Endothelial cell (in vitro differentiated cells): ENCODE measurements at places on chromosomes 2 and 18.

DNA sequence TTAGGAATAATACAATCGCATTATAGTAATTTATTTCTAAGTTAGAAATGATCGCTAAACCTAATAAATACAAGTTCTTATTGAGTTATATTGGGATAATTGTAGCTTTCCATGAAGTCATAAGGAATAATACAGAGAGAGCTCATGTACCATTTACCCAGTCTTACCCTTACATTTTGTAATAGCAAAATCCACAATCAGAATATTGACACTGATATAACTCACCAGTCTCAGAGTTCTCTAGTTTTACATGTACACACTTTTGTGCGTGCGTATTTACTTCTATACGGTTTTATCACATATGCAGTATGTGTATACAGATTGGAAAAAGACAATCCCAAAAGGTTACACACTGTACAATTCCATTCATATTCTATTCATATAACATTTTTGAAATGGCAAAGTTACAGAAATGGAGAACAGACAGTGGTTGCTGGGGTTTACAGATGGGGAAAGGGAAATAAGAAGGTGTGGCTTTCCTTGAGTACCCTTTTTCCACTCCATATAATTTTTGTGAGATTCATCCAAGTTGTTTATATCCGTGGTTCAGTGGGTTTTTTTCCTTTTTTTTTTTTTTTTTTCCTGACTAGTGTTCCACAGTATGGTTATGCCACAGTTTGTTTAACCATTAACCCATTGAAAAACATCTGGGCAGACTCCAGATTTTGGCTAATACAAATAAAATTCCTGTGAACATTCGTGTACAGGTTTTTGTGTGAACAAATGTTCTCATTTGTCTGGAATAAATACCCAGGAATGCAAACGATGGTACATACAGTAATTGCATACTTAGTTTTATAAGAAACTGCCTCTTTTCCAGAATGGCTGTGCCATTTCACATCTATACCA is 117.2 kb downstream of the HNMT start:
- DNase-seq: no peak
- H3K4me1 ChIP-seq: no peaks in the 10 kb centered on the region
- H3K4me3 ChIP-seq: no peak overlapping the region
- no peak overlapping the region for H3K27ac ChIP-seq

DNA sequence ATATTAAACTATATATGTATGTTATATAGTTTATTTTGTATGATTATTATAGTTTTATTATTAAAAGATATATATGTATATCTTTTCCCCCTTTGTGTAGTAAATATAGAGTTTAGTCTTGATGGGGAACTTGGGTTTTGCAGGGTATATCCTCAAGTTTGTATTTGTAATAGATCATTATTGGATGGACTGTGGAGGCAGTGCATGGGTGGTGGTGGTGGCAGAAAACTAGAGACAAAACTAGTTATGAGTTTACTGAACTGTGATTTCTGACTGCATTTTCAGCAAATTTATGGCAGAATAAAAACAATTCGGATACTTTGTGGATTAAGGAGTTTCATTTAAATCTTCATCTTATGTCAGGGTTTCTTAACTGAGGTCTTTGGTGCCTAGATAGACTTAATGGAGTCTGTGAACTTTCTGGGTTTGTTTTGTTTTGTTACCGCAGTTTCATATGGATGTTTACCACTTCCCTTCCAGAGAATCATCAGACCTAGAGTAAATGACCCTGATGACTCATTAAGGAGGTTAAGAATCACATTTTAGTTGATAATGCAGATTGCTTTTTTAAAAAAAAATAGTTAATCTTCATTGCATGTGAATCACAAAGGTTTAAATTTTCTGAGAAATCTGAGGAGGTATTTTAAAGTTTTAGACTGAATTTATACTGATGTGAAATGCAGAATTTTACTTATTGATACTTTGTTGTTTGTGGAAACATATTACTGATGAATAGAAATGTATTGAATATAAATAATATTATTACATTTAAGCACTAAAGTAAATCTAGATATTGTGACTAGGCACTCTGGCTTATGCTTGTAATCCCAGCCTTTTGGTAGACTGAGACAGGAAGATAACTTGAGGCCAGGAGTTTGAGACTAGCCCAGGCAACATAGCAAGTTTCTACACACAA is 14.5 kb downstream of the EPC2 start:
- peaks cover 12% of the 10 kb centered on the region for H3K4me1 ChIP-seq
- H3K27ac ChIP-seq: peak overlapping the region; percentile 89
- H3K27me3 ChIP-seq: peaks cover 1% of the 10 kb centered on the region
- H3K36me3 ChIP-seq: no peaks in the 10 kb centered on the region
- DNase-seq: no peak

GRCh38 chr2:236665101-236665500 is 95.5 kb downstream of the ACKR3 start:
- no peak overlapping the region for H3K27ac ChIP-seq
- peaks cover 9% of the 10 kb centered on the region for H3K4me1 ChIP-seq
- H3K36me3 ChIP-seq: peaks cover 7% of the 10 kb centered on the region
- no peak overlapping the region for H3K4me3 ChIP-seq

DNA sequence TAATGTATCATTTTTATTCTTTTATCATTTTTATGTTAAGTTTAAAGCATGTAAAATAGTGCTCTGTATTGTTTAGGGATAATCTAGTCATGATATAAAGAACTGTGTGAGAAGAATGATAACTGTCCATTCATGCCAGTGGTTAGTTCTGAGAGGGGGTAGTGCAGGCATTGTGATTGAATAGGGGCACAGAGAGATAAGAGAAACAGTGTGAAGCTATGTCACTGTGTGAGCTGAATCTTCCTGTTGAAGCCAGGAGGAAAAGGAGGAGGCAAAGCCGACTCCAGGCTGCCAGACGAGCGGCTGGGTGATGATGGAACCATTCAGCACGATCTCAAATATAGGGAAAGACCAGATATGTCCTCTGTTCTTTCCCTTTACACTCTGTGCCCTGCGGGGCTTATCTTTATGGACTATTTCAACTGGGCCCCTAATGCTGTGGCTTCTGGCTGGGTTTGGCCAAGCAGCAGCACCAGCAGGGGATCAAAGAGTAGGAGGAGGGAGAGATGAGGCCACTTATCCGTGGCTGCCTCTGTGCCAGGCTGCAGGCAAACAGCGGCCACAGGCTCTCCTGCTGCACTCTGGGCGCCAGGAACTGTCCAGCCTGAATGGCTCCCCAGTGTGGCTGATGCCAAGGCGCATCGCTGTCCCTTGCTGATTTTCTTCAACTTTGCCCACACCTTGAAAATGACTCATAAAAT is 128.0 kb downstream of the SPP2 start:
- H3K4me1 ChIP-seq: peaks cover 5% of the 10 kb centered on the region
- H3K27ac ChIP-seq: peak overlapping the region; percentile 14
- H3K4me3 ChIP-seq: no peak overlapping the region
- H3K27me3 ChIP-seq: no peaks in the 10 kb centered on the region
- no peak for DNase-seq
